ENCODE measurements at places on chromosomes 1 and 21. TPM values are rescaled to one million over a fixed set of nuclear protein-coding genes. Genes with fewer than 3 reads are reported as not detected.

RXFP4 gene
- total RNA-seq: not detected

TMEM82 gene
- not detected for total RNA-seq

GCSAML gene
- total RNA-seq: not detected

LRRC8C gene
- total RNA-seq: 7.8 TPM

S100A7 gene
- total RNA-seq: not detected

SMIM1 gene
- total RNA-seq: 1.4 TPM

COL9A2 gene
- total RNA-seq: 0.07 TPM

LCE3E gene
- total RNA-seq: 0.12 TPM

RAB7B gene
- 1.1 TPM for total RNA-seq

USF1 gene
- 49.0 TPM for total RNA-seq

GPR61 gene
- total RNA-seq: not detected

TEDDM1 gene
- total RNA-seq: not detected

MROH7 gene
- total RNA-seq: not detected

CLDN14 gene
- 0.07 TPM for total RNA-seq

LIN28A gene
- not detected for total RNA-seq

RNU1-4 gene
- total RNA-seq: 44.9 TPM

SYNC gene
- total RNA-seq: 11.4 TPM

TEX38 gene
- total RNA-seq: not detected

CD1B gene
- not detected for total RNA-seq

RHBG gene
- not detected for total RNA-seq

CFHR2 gene
- total RNA-seq: not detected

USP21 gene
- total RNA-seq: 22.8 TPM

CD2 gene
- total RNA-seq: not detected

MATN1 gene
- total RNA-seq: 0.02 TPM

MYOM3 gene
- total RNA-seq: 6.2 TPM

GBP7 gene
- total RNA-seq: not detected

GSTM5 gene
- not detected for total RNA-seq

RNPEP gene
- total RNA-seq: 84.0 TPM

GBP6 gene
- not detected for total RNA-seq

FAM167B gene
- total RNA-seq: 0.45 TPM

KLF17 gene
- total RNA-seq: 0.50 TPM

EXTL1 gene
- not detected for total RNA-seq

LHX8 gene
- 1.0 TPM for total RNA-seq

OR6N2 gene
- total RNA-seq: not detected

RNASEL gene
- 2.0 TPM for total RNA-seq

RAVER2 gene
- total RNA-seq: 3.9 TPM

OR2L3 gene
- not detected for total RNA-seq

MMEL1 gene
- 0.26 TPM for total RNA-seq

NTRK1 gene
- total RNA-seq: 0.15 TPM

AK5 gene
- total RNA-seq: 6.4 TPM

ANGPTL3 gene
- not detected for total RNA-seq

KCNJ15 gene
- total RNA-seq: 0.12 TPM

SEC16B gene
- total RNA-seq: 1.3 TPM

INSRR gene
- not detected for total RNA-seq

LCE1C gene
- not detected for total RNA-seq

RUNX3 gene
- 4.8 TPM for total RNA-seq

NFASC gene
- total RNA-seq: 1.1 TPM

SPOCD1 gene
- total RNA-seq: 3.8 TPM

PADI4 gene
- total RNA-seq: not detected

ZC3H12A gene
- 53.4 TPM for total RNA-seq

FMO5 gene
- total RNA-seq: 1.1 TPM

OR2T35 gene
- not detected for total RNA-seq

NMNAT2 gene
- total RNA-seq: 0.47 TPM

All from A549 treated with AZD2906 at 1 μM for 4 hours (cell line).